ENCODE measurements at places on chromosomes 13 and 19.

GRCh38 chr19:39745643-39746042, 7.8 kb upstream of the CLC start:
- no peak for DNase-seq

GRCh38 chr13:23386533-23386932, 47.0 kb downstream of the SACS start:
- no peak for DNase-seq

DNA sequence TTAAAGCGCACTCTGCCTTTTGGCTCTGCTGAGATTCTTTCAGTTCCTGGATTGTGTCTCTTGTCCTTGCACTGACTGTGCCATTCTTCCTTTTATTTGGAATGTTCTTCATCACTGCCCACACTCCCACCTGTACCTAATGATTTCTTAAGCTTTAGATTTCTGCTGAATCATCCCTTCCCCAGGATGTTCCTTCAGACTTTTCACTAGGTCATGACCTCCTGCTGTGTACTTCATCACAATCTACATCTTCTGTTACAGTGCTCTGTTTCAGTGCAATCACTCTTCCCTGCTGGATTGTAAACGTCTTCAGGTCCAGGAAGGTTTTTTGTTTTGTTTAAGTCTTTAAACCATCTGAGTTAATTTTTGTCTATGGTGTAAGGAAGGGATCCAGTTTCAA, 281.0 kb downstream of the ATP8A2 start:
- no peak for DNase-seq

DNA sequence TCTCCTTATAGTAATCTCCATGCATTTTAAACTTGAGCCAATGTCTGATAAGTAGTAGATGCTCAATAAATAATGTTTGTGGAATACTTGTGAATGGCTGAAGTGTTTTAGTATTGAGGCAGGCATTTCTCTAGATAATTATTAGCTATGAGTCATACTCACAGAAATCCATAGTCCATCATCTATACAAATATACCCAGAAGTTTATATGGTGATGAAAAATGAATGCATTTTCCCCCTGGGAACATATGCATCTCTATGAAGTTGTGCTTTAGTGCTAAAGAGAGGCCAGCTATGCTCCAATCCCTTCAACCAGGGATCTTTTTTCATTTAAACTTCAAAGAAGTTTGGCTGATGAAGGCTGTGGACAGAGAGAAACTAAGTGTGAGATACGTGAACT, 17.2 kb downstream of the MBNL2 start:
- peak; percentile 55 for DNase-seq

GRCh38 chr13:39254601-39255000, 216.3 kb downstream of the NHLRC3 start:
- no peak for DNase-seq

Data from fibroblast of skin of left biceps (primary cell).